ENCODE measurements at places on chromosomes 6 and 20.

DNA sequence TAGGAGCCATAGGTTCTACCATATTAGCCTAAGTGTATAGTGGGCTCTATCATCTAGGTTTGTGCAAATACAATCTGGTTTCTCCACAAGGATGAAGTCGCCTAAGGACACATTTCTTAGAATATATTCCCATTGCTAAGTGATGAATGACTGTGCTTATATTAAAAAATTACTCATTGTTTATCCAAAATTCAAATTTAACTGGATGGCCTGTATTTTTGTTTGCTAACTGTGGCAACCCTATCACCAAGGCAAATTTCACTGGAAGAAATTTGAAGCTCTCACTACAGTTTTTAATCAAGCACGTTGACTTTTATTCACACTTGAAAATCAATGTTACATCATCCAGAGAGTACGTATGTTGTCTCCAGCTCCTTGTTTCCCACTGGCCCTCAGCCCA, 13.9 kb downstream of the GCM2 start:
- DNase-seq: no peak

DNA sequence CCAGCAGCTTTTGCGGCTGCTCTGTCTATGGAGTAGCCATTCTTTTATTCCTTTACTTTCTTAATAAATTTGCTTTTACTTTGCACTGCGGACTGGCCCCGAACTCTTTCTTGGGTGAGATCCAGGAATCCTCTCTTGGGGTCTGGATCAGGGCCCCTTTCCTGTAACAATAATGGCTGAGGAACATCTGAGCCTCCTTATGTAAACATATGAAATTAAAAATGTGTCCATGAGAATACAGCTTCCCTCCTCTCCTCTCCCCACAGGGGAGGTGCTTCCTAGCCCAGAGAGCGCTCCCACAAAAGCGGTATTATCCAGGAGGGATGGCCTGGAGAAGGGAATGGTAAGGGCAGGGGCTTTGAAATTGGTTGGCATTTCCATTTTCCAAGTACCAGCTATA, 81.1 kb downstream of the PSMG4 start:
- DNase-seq: no peak

GRCh38 chr20:58839474-58839874, 11.2 kb downstream of the GNAS-AS1 start:
- peak; percentile 69 for DNase-seq

- DNase-seq: no peak
These were observed 62.1 kb downstream of the OLIG3 start for GRCh38 chr6:137432054-137432611.

DNA sequence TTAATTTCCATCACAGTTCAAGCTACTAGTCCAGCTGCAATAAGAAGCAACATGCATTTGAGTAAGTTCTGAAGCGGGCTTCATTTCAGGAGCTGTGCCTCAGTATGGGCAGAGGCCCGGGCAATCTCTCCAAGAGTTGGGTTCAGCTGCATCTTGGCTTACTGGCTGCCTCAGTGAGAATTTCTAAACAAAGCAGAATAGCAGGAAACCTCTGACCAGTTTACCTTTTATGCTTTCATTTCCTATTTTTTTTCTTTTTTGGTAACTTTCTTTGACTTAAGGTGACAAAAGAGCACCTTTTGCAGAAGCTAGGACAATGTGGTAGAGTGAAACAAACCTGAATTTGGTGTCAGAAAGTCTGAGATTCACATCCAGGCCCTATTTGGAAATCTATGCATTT, 51.0 kb upstream of the FBXO30 start:
- no peak for DNase-seq

All from COR-L47 (cell line).